NCI-H524 (cell line): ENCODE measurements at places on chromosomes 12 and 14.

DNA sequence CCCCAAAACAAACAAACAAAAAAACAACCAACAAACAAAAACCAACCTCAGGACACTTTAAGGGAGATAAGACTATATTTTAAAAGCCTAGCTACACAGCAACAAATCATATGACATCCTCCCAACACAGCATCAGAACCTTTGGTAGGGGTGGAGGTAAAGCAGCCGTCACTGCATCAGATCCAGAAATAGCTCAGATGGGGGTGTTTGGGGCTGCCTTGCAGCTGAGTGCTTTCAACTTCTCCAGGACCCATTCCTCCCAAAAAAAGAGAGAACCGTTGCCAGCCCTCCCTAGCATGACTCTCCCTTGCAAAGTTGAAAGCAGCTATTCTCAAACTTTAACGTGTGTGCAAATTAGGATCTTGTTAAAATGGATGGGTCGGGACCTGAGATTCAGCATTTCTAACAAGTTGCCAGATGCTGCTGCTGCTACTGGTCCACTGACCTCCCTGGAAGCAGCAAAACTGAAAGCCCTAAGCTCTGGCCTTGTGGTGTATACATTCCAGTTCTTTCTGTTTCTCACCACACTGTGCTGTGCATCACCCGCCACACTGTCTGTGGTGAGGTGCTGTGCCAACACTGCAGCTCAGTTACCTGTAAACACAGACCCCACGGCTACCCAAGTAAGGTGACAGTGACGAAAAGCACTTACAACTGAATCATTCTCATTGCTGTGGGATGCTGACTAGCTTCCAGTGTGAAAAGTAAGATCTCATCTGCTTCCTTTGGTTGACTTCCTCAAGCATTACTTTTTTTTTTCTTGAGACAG is 54.0 kb downstream of the SLC38A1 start:
- DNase-seq, result no peak

GRCh38 chr14:89481196-89481595 is 64.2 kb upstream of the FOXN3 start:
- no peak for DNase-seq

- DNase-seq, result no peak
These were observed 17.8 kb upstream of the LGALS3 start for GRCh38 chr14:55111122-55111708.

- DNase-seq, result no peak
These were observed 68.5 kb downstream of the SLC6A12 start for GRCh38 chr12:145369-145960.

- DNase-seq, result no peak
These were observed 123.6 kb downstream of the SMOC1 start for GRCh38 chr14:70002589-70003346.

GRCh38 chr14:96122496-96122895 is 82.1 kb upstream of the BDKRB2 start:
- no peak for DNase-seq

GRCh38 chr14:99749142-99749541 is 44.1 kb upstream of the EML1 start:
- peak; percentile 32 for DNase-seq

DNA sequence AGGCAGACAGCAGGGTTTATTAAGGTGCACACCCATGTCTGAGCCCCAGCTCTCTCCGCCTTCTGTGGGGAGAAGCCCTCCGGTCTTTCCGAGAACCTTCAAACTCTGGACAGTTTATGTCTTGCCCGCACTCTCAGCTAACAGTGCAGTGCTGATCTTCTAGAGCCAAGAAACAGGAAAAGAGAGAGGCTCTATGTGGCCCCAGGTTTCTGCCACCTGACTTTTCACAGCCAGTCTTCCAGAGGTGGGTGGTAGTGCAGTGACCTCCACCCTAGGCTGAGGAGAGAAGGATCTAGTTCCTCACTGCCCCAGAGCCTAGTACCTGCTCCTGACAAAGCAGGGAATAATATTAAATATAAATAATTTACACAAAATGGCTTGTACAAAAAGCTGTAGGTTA is 4.0 kb upstream of the SLC22A17 start:
- DNase-seq, result no peak

- DNase-seq, result peak; percentile 65
These were observed 134.0 kb upstream of the CPSF6 start for GRCh38 chr12:69105101-69105962.

DNA sequence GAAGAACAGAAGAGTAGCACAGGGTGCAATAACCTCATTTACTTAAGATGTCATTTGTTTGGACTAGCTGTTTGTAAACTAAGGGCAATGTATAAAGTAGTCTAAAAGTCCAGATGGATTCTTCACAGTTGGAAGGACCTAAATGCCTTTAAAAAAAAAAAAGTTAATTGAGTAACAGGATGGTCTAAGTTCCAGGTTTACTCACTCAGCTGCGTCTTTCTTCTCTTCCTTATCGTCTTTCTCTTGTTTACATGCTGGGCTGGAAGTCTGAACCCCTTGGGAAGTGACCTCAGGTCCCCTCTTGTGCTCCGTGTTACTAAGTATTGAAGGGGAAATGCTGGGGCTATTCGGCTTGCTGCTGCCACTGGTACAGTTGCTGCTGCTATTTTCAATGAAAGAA is 82.5 kb downstream of the SH2B3 start:
- no peak for DNase-seq

- no peak for DNase-seq
These were observed 295.2 kb downstream of the SLC16A7 start for GRCh38 chr12:59890896-59891579.

DNA sequence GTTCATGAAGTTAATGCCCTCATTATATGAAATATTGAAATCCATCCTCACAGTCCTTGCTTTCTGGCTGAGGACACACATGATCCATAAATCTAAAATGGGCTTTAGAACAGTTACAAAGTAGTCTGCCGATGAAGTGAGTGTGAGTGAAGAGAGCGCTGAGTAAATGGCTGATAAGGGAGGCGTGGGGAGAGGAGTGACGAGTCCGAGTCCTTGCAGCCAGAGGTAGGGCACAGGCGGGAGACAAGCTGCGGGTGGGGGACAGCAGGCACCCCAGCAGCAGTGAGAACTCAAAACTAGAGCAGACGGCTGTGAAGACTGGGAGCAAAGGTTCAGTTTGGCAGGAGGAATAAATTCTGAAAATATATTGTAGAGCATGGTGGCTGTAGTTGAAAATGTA is 140.1 kb upstream of the ATP2B1 start:
- no peak for DNase-seq

- DNase-seq, result no peak
These were observed 9.1 kb downstream of the FIGNL2 start for GRCh38 chr12:51839310-51839947.

DNA sequence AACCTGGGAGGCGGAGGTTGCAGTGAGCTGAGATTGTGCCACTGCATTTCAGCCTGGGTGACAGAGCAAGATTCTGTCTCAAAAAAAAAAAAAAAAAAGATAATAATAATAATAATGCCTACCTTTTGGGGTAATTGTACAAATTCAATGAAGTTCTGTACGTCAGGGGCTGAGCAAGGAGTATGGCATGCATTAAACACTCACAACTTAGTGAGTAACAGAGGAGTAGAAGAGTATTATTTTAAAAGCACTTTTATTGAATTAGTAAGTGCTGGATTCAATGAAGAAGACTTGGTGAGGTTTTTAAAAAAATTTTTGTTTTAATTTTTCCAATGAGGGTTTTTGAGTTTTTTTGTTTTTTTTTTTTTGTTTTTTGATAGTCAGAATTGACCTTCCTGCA is 783.6 kb upstream of the TBX3 start:
- no peak for DNase-seq

DNA sequence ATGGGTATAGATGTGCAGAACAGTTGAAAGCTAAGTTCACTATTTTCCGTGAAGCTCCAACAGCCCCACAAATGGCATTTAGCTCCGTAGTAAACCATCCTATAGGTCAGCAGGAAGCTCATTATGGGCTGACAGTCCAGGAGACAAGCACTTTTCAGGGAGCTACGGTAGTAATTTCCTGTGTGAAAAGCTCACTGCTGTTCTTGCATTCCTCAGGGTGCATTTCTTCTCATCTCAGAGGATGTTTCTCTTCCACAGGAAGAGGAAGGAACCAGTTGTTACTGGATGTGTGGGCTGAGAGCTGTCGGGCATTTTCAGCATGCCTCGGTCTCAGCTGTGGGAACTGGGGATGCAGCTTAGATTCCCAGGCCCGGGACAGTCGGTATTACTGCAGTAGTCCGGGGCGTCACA is 72.8 kb downstream of the GALNT4 start:
- no peak for DNase-seq

- no peak for DNase-seq
These were observed 104.2 kb downstream of the C12orf50 start for GRCh38 chr12:87925021-87925420.

- DNase-seq, result no peak
These were observed 11.2 kb upstream of the IFNG start for GRCh38 chr12:68170726-68171125.

DNA sequence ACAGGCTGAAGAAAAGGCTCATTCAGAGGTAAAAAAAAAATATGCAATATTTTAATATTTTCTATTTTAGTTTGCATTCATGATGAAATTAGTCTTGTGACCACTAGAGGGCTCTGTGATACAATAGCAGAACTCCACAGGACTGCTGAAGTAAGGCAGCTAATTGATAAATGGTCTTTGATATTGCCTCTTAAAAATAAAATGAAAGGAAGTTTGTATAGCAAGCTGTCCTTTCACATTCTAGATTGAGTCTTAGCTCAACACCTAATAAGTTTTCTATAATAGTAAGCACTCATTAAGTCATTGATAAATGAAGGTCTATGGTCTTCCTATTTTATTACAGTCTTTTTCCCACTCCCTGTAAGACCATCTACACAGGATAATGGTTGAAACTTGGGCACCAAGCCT is 315.7 kb downstream of the NAV3 start:
- peak; percentile 36 for DNase-seq

- DNase-seq, result no peak
These were observed 197.7 kb downstream of the BCAT1 start for GRCh38 chr12:24751181-24751580.

DNA sequence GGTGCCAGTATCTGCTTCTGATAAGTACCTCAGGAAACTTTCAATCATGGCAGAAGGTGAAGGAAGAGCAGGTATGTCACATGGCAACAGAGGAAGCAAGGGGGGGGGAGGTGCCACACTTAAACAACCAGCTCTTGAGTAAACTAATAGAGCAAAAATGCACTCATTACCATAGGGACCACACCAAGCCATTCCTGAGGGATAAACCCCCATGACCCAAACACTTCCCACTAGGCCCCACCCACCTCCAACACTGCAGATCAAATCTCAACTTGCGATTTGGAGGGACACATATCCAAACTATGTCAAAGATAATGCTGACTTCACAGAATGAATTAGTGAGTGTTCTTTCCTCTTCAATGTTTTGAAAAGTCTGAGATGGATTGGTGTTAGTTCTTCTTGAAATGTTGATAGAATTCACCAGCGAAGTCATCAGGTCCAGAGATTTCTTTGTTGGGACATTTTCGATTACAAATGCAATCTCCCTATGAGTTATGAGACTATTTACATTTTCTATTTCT is 16.6 kb downstream of the TFCP2 start:
- DNase-seq, result no peak

- no peak for DNase-seq
These were observed 115.2 kb upstream of the BCAT1 start for GRCh38 chr12:25063873-25064628.
